T-helper 1 cell (primary cell): ENCODE measurements at places on chromosomes 4 and X.
A peak's percentile ranks its signal among the peaks of the same experiment; 100 is the strongest.

- DNase-seq: no peak
These were observed 2183.9 kb upstream of the TENM3 start for GRCh38 chr4:180059216-180059881.

GRCh38 chrX:5979338-5979737 is 249.3 kb downstream of the NLGN4X start:
- DNase-seq: no peak

DNA sequence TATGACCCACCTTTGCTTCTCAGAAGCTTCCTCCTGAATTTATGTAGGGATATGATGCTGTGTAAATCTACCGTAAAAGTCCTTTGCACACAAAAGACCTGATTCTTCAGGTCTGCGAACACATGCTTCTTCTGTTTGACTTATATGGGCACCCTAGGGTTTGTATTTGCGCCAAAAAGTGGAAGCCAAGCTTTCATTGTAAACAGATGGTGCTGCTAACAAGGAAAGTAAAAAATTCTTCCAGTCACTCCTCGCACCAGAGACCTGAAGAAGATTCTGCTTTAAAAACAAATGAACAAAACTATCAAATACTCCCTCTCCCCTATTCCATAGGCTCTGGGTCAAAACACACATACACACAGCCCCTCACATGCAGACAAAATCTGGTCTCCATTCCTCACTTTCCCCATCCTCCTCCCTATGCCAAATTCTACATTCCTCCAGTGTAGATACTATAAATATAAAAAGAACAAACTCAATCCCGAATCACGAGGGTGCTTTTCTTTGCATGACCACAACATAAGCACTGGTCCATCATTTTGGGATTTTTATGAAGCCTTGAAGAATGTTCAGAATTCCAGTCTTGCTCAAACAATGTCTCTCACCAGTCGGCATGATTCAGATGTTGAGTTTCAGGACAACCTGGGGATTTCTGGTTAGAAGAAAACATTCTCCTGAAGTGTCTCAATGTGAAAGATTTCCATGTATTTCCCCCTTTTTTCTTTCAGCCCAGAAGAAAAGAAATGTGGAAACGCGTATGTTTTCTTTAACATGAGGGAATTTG is 125.1 kb downstream of the PALLD start:
- no peak for DNase-seq

DNA sequence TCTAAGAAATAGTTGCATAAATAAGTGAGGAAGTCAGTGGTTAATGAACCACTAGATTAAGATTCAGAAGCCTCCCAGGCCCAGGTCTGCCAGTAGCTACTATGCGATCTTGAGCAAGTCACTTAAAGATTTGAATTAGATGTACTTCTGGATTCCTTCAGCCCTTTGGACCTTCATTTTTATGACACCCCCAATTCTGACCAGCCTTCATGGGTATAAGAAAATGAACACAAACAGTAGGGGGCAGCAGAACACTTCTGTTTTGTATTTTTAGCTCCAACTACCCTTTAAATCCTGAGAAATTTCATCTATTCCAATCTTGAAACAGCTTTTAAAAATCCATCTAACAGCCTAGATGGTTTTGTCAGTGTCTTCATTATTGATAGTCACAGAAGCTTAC is 19.0 kb downstream of the TMEM47 start:
- DNase-seq: no peak

DNA sequence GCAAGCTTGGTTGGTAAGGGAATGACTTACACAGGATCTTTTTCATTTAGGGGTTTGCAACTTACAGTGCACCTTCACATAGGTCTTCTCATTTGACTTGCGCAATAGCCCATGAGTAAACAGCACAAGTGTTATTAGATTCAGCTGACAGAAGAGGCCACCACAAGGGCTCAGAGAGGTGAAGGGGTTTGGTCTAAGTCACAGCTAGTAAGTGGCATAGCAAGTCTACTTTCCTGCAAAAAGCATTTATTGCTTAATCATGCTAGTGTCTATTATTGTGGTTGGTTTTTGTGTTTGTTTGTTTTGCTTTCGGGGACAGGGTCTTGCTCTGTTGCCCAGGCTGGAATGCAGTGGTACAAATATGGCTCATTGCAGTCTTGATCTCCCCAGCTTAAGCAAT is 83.3 kb downstream of the SPRY1 start:
- DNase-seq: no peak

- no peak for DNase-seq
These were observed 324.1 kb upstream of the DIPK2B start for GRCh38 chrX:45524805-45525204.

DNA sequence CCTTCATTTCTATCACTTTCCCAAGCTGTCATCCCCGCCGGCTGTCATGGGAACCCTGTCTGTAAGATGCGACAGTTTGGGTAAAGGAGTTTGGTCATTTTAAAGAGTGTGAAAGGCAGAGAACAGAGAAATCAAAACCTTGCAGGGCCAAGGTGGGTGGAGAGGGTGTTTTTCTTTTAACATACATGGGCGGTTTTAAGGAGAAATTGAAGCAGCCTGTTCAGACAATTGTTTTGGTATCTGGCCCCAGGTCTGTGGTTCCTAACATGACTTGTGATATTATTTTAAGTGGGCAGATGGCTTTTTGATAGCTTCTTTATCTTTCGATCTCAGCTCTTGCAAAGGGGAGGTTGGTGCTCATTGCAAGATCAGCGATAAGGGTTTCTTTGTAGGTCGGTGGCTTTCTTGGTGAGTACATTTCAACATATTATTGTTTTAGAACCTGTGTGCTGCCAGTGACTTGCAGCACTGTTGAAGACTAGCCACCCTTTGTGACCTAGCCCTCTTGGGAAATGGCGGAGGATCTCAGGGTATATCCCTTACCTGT is 3.7 kb downstream of the PPP1R3F start:
- DNase-seq: no peak

DNA sequence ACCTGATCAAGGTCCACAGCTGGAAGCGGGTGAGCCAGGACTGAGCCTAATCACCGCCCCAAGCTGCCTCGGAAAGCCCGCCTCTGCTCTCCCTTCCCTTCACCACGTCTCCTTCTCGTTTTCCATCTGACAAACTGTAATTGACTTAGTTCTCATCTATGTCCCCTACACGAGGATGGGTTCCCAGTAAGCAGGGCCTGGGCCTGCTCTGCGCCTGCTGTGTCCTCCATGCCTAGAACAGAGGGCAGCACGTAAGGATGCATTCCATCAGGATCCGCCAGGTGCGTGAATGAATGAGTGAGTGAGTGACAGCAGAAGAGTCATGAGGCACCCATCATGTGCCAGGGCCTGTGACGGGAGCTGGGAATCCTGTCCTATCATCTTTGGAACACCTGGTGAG is 86.7 kb downstream of the JAKMIP1 start:
- no peak for DNase-seq

DNA sequence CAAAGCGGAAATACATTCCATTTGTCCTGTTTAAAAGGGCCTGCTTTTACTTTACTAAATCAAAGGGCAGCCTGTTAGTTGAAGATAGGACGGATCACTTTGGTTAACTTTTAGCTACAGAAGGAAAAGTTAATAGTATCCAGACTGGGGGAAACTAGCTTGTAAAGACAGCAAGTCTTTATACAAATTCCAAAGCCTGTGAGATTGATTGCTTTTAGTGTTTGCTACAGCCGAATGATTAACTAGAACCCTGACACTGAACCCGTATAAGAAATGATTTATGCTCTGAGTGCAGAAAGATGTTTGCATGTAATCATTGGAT is 93.4 kb downstream of the FRAS1 start:
- no peak for DNase-seq

DNA sequence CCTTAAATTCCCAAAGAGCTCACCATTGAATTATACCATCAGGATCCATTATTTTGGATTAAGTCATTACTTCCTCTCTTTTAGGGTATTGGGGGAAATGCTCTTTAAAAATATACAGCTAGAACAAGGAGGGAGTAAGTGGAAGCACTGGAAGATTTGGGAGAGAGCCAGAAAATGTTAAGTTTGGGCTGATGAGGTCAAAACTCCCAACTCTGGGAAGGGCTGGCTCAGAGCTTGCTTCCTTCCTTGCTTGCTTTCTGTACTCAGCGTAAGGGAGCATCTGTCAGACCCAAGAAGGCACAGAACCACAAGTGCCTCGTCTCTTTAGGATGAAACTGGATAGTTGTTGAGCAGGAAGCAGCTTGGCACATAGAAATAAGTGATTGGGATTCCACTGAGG is 138.2 kb downstream of the GUCY2F start:
- DNase-seq: no peak

- no peak for DNase-seq
These were observed 830.9 kb downstream of the TECRL start for GRCh38 chr4:63578383-63578782.

GRCh38 chr4:23015821-23016220 is 323.1 kb downstream of the GBA3 start:
- no peak for DNase-seq

DNA sequence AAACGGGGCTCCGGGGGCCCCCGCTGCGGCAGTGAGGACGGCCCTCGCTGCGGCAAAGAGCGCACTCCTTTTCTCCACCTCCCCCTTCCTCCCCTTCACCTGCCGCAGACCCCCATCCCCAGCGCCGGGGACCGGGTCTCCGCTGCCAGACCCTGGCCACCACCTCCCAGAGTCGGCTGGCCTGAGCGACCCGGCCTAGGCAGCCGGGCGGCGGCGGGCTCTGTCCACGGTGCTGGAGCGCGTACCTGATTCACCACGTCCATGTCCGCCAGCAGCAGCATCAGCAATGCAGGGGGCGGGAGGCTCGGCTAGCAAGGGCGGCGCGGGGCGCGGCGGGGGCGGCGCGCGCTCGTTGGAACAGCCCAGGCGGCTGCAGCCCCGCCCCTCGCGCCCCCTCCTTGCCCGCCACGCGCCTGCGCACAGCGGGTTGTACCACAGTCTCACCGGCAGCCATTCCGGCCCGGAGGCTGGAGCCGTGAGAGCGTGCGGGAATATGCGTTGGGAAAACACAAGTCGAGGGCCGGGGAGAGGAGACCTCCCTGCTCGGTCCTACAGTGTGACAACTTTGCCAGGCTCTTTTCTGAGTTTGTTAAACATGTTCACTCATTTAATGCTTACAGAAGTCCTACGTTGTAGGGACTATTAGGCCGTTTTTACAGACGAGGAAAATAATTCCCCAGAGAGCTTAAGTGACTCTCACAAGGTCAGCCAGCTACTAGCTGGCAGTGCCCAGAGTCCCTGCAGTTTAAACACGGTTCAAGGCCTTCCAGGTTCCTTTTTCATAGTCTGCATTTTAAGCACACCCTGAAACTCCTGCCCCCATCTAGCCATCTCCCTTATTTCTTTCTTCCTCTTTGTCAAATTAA is at the start of gene SYP:
Gene SYP (minus strand): TSS at position 288 of the 866 bp plus-strand sequence. CDS start 7 bp downstream, at position 281.
- peak; percentile 77 for DNase-seq

- no peak for DNase-seq
These were observed 19.6 kb upstream of the CHM start for GRCh38 chrX:86066998-86067397.

DNA sequence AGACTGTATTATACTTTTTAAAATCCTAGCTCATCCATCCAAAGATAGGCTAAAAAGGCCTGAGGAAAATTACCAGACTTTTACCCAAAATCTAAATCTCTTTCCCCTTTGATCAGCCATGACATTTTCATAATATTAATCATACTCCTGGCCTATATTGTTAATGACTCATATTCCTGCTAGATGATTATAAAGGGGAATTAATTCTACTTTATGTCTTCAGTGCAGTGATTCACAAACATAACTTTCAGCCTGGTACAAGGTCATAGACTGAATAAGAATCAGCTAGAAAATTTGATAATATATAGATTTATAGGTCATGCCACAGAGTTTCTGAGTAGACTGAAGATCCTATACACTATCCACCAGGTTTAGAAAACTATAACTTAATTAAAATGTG is 1905.4 kb downstream of the C4orf33 start:
- no peak for DNase-seq

- no peak for DNase-seq
These were observed 50.4 kb upstream of the IL13RA2 start for GRCh38 chrX:115067812-115068211.

DNA sequence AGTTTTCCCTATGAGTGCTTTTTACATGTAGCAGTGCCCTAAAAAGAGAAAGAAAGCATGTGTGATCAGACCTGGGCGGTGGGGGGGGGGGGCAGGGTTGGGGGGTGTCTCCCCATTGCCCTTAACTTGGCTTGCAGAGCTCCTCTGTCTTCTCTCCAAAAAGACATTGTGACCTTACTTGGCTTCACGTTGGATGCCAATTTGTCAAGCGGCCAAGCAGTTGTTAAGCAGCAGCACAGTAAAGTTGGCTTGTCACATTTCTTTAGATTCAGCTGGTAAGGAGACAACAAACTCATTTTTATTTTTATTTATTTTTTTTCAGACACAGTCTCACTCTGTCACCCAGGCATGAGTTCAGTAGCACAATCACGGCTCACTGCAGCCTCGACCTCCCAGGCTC is 57.3 kb upstream of the ZNF157 start:
- DNase-seq: no peak

- no peak for DNase-seq
These were observed 682.0 kb downstream of the KCTD8 start for GRCh38 chr4:43766648-43767047.

DNA sequence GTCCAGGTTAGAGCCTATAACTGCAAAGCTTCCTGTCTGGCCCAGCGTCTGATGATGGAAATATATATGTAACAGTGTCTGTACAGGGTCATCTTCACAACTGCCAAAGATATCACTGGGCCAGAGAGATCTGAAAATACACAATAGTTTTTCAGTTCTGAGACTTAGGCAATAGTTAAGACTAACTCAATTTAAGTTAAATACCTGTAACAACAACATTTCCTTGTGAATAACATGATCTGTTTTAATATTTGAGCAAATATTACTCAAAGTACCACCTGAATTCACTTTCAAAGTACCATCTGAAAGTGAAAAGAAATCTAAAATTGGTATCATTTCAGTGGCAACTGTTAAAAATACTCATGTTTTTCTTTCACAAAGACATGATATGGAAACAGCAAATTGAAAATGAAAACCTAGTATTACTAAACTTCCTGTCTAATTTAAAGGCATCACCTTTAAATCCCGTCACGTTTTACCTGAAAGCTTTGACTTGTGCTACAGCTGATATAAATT is 9.6 kb downstream of the ZAR1 start:
- no peak for DNase-seq

DNA sequence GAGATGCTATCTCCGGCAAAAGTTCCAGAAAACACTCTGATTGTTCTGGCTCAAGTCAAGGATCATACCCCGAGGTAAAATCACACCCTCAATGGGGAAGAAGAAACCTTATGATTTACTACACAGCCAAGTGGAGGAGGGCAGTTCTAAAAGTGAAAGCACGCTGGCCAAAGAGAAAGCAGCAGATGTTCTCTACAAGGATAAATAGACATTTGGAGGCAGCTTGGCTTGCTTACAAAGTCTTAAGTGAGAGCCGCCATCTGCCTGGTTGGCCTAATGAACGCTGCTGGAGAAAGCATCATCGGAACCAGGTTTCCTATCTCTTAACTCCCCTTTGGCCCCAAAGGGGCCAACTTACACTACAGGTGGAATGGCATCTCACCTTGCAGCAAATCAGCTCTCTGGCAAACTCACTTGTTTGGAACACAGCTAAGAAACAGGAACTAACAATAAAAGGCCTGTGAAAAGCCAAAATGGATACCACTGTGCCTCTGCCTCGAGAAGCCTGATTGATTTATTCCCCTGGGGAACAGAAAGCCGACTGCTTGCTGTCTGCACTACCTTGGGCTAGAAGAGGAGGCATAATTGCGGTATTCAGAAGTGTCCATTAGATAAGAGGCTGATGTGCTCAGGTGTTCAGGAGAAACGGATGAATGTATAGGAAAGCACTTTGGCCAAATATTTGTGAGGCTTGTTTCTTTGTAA is 22.8 kb downstream of the FRAS1 start:
- DNase-seq: no peak

- no peak for DNase-seq
These were observed 22.3 kb upstream of the NAT8L start for GRCh38 chr4:2036866-2037265.
